Stimulated activated CD4-positive, alpha-beta T cell treated with anti-CD3 and anti-CD28 coated beads, Interleukin-1b, Interleukin-23, amount 100 ng/mL, for 48 hours (primary cell): ENCODE measurements at places on chromosomes 2 and 18.

DNA sequence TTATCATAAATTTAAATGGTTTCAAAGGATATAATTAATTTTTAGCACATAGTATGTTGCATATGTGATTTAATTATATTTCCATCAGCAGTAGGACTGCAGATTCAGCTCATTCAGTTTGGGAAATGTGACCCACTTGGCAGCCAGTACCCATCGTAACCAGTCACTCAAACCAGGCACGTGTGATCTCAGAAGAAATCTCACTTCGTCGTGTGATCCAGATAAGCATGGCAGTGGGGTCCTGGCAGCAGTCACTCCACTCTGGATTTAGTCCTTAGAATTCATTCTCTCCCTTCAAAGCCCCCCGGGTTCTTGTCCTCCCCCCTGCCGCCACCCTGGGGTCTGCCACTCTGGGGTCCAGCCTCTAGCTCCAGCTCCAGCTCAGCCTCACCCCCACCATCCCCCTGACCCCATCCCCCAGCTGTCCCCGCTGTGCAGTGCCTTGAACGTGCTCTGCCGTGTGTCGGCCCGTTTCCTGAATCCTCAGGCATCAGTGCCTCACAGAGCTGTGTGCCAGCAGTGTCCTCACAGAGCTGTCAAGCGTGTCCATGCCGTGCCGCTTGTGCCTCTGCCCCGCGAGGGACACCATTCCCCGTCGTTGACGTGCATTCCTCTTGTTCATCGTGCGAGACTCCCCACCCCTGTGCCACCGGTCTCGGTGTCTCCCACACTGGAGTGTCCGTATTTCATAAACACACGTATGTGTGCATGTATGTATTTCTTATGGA is 34.8 kb downstream of the TRAPPC12 start:
- DNase-seq: no peak

- DNase-seq: no peak
Observed at GRCh38 chr18:49582579-49582978, 20.7 kb downstream of the LIPG start.

DNA sequence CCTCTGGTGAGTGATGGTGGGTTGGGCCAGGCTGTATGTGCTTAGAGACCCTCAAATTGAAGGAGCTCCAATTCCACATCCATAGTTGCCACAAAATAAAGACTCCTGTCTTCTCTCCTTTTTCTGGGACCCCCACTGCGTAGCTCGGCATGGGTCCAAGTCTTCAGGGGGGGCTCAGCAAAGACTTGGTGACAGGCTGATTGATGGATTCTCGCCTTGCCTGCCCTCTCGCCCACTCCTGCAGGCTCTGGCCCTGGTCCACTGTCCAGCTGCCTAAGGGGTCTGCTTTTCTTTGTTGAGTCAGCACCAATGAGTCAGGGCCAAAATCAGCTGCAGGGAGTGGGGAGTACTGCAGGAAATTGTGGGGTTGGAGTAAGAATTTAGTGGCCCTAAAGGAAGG is 21.5 kb downstream of the RPL37A start:
- DNase-seq: no peak

GRCh38 chr2:230455005-230455684 is 39.1 kb downstream of the SP100 start:
- DNase-seq: no peak

DNA sequence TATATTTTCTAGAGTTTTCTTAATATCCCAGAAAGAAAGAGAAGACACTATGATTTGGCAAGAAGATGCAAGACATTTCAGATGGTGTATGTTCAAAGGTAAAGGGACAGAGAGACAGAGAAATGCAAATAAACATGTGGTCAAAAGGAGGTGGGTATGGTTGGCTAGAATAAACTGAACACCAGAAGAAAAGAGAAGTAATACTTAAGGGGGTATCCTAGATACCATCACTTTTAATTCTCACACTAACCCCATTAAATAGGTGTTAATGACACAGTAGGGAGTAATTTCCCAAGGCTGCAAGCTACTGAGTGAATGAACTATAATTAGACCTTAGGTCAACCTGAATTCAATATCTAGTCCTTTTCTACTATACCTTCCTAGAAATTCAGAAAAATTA is 111.2 kb upstream of the CD226 start:
- no peak for DNase-seq

DNA sequence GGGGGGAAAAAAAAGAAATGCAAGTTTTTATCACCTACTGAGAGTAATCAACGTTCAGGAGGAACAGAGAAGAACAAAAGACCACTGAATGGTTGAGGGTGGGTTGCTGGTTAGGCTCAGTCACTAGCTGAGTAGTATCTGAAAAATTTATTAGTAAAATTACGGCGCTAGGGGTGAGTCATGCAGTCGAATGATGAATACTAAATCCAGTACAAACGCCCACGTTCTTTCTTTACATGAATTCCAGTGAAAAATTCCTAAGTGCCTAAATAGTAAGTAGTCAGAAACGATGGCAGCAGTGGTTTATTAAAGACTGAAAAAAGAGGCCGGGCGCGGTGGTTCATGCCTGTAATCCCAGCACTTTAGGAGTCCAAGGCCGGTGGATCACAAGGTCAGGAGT is 52.0 kb downstream of the TEKT4 start:
- DNase-seq: no peak

GRCh38 chr2:29113027-29113686 is 2.1 kb upstream of the CLIP4 start:
- DNase-seq: no peak

DNA sequence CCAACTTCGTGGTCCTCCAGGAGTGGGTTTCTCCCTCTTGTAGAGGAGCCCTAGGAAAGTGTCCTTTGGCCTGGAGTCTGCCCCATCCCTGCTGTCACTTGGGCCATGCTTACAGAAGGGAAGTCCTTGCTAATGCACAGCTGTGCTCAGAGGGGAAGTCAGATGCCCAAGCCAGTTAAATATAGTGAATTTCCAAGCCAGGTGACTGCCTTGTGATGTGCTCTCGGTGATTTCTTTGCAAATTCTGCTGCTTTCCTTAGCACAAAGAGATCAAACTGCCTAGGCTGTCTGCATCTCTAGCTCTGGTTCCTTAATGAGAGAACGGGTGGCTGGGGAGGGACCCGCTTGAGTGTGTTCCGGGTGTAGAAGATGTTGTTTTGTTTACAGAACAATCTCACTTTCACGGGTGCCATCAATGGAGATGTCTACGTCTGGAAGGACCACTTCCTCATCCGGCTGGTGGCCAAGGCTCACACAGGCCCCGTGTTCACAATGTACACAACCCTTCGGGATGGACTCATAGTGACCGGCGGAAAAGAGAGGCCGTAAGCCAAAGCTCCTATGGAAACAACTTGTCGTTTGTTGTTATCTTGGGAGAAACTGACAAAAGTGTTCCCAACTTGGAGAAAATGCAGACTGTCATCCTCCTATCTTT is 91.4 kb downstream of the RTN4 start:
- DNase-seq: no peak

GRCh38 chr2:214286011-214286410 is 124.8 kb upstream of the VWC2L start:
- no peak for DNase-seq

DNA sequence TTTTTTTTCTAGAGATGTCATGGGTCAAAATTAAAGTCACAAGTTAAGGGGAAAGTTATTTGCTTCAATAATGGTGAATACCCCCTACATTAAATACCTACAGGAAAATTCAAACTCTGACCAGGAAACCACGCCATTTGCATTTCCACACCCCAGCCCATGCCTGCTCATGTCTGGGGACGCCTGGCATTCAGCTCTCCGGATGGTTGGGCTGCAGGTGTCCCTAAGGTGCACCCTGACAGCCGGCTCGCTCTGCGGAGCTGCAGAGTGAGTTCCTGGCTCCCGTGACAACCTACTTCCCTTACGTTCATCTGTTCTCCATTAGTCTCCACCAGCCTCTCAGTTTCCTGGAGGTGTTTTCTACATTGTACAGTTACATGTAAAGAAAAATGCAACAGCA is 122.7 kb upstream of the RIOK3 start:
- no peak for DNase-seq

DNA sequence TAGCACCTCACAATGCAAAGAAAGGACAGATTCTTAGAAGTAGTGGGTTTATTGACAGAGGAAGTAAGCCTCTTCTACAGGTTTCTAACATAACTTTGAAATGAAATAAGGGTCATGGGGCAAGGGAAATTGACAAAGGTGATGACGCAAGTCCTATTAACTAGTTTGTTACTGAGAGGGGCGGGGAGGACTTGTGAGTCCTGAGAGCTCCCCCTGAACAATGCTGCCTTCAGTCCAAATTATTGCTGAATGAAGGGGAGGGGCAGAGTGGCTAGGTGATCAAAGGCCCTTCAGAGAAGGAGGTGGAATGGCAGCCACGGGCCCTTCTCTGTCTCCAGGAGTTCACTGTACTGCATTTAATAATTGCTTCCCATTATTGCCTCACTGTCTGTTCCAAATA is 390.0 kb downstream of the MEIS1 start:
- no peak for DNase-seq

GRCh38 chr2:171807119-171807518 is 86.9 kb downstream of the SLC25A12 start:
- DNase-seq: no peak

GRCh38 chr2:23050388-23050787 is 334.6 kb upstream of the KLHL29 start:
- DNase-seq: no peak

GRCh38 chr18:37985126-37985525 is 419.5 kb upstream of the CELF4 start:
- no peak for DNase-seq

DNA sequence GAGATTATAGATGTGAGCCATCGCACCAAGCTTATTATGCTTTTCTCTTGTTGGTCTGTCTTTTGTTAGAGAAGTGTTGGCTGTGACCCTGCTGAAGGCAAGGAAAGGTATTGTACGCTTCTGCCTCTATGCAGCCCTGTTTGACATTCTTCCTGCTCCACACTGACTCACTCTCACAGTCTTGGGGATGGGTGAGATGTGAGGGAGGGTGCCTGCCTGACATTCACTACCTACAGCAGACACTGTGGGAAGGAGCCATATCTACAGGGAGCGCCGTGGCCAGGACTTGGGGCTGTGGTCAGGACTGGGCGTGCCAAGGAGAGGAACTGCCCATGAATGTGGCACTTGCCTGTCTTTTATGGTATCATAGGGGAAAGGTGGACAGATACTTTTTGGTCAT is 43.9 kb upstream of the FHL2 start:
- DNase-seq: no peak

- DNase-seq: no peak
Observed at GRCh38 chr2:154700136-154700535, 1.6 kb downstream of the KCNJ3 start.

DNA sequence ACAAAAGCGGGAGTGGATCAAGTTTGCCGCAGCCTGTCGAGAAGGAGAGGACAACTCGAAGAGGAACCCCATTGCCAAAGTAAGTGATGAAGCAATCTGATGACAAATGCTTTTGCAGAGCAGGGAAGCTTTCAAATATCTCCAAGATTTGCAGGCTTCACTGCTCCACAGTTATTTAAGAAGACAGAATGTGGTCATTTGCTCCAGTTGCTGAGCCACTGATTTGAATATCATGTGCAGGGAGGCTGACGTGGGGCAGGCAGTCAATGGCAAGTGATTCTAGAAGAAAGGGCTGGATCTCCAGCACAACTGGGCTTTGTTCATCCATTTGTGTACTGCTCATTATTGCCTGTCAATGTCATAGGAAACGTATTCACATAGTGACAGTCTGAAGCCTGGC is 10.2 kb downstream of the DSG4 start:
- DNase-seq: no peak

DNA sequence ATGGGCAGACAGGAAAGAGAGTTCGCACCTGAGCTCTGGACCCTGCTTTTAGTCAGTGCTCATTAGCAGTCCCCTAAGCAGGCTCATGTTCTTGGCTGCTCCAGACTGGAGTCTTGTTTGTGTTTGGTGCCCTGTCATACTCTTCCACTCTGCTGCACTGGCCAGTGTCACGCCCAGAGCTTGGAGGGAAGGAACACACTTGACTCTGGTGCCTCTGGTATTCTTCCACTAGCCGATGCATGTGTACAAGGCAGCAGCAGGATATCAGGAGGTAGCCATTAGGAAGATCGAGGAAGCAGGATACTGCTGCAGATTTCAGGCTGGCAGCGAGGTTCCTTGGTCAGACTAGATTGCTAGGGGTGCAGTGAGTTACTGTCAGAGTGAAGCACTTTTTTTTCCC is 81.4 kb upstream of the B3GNT2 start:
- DNase-seq: no peak

- DNase-seq: no peak
Observed at GRCh38 chr2:233922471-233922870, 5.3 kb downstream of the TRPM8 start.

GRCh38 chr18:63175264-63175663 is 144.3 kb downstream of the BCL2 start:
- DNase-seq: no peak

- DNase-seq: no peak
Observed at GRCh38 chr2:2758793-2759367, 427.8 kb upstream of the MYT1L start.

- no peak for DNase-seq
Observed at GRCh38 chr18:3225588-3225987, 5.8 kb upstream of the MYOM1 start.

GRCh38 chr2:114651933-114652332 is 209.5 kb downstream of the DPP10 start:
- DNase-seq: no peak

DNA sequence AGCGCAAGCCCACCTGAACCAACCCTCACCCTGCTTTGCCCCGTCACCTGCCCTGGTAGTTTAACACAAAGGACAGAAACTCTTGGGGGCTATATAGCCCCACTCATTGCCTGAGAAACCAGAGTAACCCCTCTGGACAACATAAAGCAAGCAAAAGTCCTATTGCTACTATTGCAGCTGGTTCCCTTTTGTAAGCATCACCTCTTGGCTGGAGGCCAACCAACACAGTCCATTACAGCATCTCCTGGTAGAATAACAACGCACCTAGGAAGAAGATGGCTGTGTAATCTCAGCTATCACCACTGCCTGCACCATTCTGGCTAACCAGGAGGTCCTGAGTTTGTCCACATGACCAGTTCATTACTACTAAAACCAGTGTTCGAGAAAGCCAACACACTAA is 36.4 kb downstream of the FLACC1 start:
- no peak for DNase-seq

DNA sequence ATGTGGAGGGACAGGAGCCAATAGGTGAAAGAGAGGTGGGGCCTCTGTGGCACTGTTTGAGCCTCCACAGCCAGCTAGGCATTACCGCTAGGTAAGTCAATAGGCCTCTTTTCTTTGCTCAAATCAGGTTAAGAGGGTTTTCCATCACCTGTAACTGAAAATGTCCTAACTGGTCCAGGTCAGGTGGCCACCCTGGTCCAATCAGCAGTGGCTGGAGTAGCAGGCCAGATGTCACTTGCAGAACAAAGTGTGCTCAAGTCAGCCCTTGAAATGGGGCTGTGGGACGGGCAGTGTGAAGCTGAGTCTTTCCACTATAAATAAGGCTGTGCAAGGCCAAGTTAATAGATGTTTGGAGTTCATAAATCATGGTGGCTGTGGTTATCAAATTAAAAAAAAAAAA is 20.9 kb downstream of the FBXO36 start:
- no peak for DNase-seq

- DNase-seq: no peak
Observed at GRCh38 chr2:190186238-190186637, 123.7 kb upstream of the MSTN start.

GRCh38 chr2:32278478-32278853 is 762 bp downstream of the YIPF4 start:
- DNase-seq: no peak

- peak; percentile 73 for DNase-seq
Observed at GRCh38 chr2:73284296-73285158, at the start of gene FBXO41. Gene FBXO41 (minus strand): TSS chr2:73284478. CDS start chr2:73269630, 14,848 bp downstream.

- no peak for DNase-seq
Observed at GRCh38 chr2:182444170-182444569, 17.3 kb upstream of the PDE1A start.

GRCh38 chr2:210533389-210533788 is 23.0 kb upstream of the CPS1 start:
- no peak for DNase-seq
